ENCODE measurements at places on chromosomes 2 and 18.

GRCh38 chr18:9726936-9727335 lies 18.8 kb downstream of the RAB31 start:
- no peak for DNase-seq

GRCh38 chr2:230176996-230177395 lies 42.8 kb downstream of the SP110 start:
- DNase-seq = no peak

DNA sequence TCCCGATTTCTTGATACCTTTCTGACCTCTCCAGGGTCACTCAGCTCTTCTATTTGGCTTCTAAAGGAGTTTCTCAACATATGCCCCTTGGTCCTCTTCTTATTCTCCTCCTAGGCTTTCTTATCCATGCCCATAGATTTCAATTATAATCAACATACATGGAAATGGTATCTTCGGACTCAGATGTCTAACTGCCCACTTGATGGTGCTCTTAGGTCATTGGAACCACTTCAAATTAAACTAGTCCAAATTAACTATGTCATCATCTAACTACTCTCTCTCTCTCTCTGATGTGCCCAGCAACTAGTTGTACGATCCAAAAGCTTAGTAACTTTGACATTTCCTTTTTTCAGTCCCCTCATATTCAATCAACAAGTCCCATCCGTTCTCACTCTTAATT lies 43.2 kb upstream of the GPR75 start:
- DNase-seq = no peak

DNA sequence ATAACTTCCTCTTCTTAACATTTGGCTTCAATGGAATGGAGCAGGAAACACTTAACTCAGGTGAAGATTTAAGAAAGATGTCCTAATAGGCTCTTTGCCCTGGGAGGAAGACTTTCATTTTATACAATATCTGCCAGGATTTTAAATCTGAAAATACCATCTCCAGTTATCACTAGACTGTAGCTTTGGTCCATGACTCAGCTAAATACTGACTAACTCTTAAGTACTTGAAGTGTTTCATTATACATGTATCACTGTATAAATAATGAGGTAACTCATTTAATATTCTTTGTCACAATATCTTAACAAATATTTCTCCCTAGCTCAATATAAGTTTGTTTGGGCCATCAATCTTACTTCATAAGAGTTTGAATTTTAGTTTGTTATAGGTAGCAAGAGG lies 34.7 kb downstream of the RBKS start:
- no peak for DNase-seq

- no peak for DNase-seq
Observed at GRCh38 chr2:199041-199966, 64.5 kb downstream of the SH3YL1 start.

GRCh38 chr2:195639959-195640358 lies 17.1 kb upstream of the SLC39A10 start:
- no peak for DNase-seq

GRCh38 chr2:38037757-38038621 lies 38.0 kb downstream of the CYP1B1 start:
- DNase-seq = no peak

All from stimulated activated CD8-positive, alpha-beta memory T cell treated with anti-CD3 and anti-CD28 coated beads, Interleukin-7, amount 100 ng/mL, for 48 hours (primary cell).